ENCODE measurements at places on chromosomes 4 and X.
A peak's percentile ranks its signal among the peaks of the same experiment; 100 is the strongest.

GRCh38 chr4:78764498-78764961 is 11.6 kb upstream of the BMP2K start:
- H3K4me3 ChIP-seq, result no peak overlapping the region
- H3K4me1 ChIP-seq, result no peaks in the 10 kb centered on the region
- no peaks in the 10 kb centered on the region for H3K36me3 ChIP-seq
- no peaks in the 10 kb centered on the region for H3K27me3 ChIP-seq
- no peak for DNase-seq

GRCh38 chr4:111992351-111993168 is 152.7 kb upstream of the FAM241A start:
- H3K4me3 ChIP-seq, result no peak overlapping the region
- DNase-seq, result no peak
- no peaks in the 10 kb centered on the region for H3K36me3 ChIP-seq
- H3K27me3 ChIP-seq, result no peaks in the 10 kb centered on the region
- no peak overlapping the region for H3K27ac ChIP-seq

GRCh38 chr4:121873604-121874003 is 3.3 kb upstream of the BBS7 start:
- DNase-seq, result no peak
- no peak overlapping the region for H3K4me3 ChIP-seq
- no peaks in the 10 kb centered on the region for H3K27me3 ChIP-seq
- no peaks in the 10 kb centered on the region for H3K36me3 ChIP-seq

GRCh38 chrX:17036171-17036961 is 89.9 kb downstream of the REPS2 start:
- DNase-seq, result no peak
- no peaks in the 10 kb centered on the region for H3K4me1 ChIP-seq
- no peaks in the 10 kb centered on the region for H3K36me3 ChIP-seq

- no peak overlapping the region for H3K27ac ChIP-seq
- no peak for DNase-seq
- no peaks in the 10 kb centered on the region for H3K36me3 ChIP-seq
- H3K4me3 ChIP-seq, result no peak overlapping the region
- no peaks in the 10 kb centered on the region for H3K27me3 ChIP-seq
- H3K4me1 ChIP-seq, result no peaks in the 10 kb centered on the region
Measured at GRCh38 chr4:57102050-57102624, 8.0 kb downstream of the IGFBP7 start.

GRCh38 chr4:93730760-93731159 is 97.8 kb upstream of the ATOH1 start:
- no peaks in the 10 kb centered on the region for H3K4me1 ChIP-seq
- H3K4me3 ChIP-seq, result no peak overlapping the region
- no peaks in the 10 kb centered on the region for H3K36me3 ChIP-seq
- H3K27me3 ChIP-seq, result no peaks in the 10 kb centered on the region
- no peak overlapping the region for H3K27ac ChIP-seq
- DNase-seq, result no peak

GRCh38 chrX:275967-276580 is 5.1 kb upstream of the PLCXD1 start:
- H3K27me3 ChIP-seq, result no peaks in the 10 kb centered on the region
- peak; percentile 60 for DNase-seq
- H3K36me3 ChIP-seq, result no peaks in the 10 kb centered on the region
- peak overlapping the region; percentile 73 for H3K4me3 ChIP-seq
- H3K27ac ChIP-seq, result no peak overlapping the region
- peaks cover 27% of the 10 kb centered on the region for H3K4me1 ChIP-seq

DNA sequence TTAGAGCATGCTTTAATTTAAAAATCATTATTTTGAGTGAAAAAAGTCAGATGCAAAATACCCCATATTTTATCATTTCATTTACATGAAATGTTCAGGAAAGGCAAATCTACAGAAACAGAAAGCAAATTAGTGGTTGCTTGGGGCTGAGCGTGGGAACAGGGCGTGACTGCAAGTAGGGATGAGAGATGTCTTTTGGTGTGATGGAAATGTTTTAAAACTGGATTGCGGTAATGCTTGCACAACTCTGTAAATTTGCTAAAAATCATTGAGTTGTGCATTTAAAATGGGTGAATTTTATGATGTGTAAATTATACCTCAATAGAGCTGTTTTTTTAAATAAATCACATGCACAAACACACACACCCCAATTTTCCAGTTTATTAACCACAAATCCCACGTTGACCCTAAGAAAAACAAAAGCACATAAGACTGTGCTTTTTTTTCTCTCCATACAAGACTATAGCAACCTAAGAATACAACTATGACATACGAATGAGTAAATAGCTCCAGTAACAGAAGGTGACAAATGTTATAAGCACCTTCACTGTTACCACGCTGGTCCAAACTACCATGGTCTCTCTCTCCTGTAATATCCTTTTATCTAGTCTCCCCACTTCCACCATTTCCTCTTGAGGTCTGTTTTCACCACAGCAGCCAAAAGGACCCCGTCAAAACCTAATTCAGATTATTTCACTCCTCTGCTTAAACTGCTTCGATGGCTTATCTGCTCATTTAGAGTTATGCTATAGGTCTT is 37.2 kb downstream of the FRMD7 start:
- H3K27me3 ChIP-seq, result no peaks in the 10 kb centered on the region
- no peak overlapping the region for H3K4me3 ChIP-seq
- H3K36me3 ChIP-seq, result no peaks in the 10 kb centered on the region
- peak; percentile 38 for DNase-seq

DNA sequence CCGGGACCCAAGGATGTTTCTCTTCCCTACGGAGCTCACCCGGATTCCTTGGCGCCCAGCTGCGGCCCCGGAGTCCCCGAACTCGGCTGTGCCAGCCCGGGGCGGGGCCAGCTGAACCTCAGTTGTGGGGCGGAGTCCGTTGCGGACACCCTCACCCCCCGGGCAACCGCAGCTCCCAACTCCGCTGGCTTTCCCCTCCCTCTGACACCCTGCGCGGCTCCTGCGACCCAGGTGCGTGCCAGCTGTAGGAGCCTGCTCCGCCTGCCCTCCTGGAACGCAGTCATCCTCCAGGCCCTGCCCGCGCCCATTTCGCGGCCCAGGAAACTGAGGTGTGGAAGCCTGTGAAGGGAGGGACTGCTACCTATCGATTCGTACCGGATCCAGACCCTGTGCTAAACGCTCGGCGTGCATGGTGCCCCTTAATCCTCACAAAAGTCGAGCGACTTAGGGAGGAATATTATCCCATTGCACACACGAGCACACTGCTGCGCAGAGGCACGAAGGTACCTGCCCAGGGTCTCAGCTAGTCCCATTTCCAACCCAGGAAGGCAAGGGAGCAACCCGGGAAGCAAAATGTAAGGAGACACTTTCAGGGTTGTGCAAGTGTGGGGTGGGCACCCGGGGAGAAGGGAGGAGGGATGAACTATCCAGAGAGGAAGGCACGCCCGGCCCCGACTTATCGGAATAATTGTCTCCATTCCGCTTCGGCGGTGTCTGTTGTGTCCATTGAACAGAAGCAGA is 12.3 kb downstream of the MSX1 start:
- no peaks in the 10 kb centered on the region for H3K36me3 ChIP-seq
- no peak overlapping the region for H3K27ac ChIP-seq
- H3K27me3 ChIP-seq, result no peaks in the 10 kb centered on the region
- no peaks in the 10 kb centered on the region for H3K4me1 ChIP-seq
- no peak overlapping the region for H3K4me3 ChIP-seq

- no peaks in the 10 kb centered on the region for H3K36me3 ChIP-seq
- no peak for DNase-seq
- H3K27ac ChIP-seq, result no peak overlapping the region
- no peak overlapping the region for H3K4me3 ChIP-seq
- no peaks in the 10 kb centered on the region for H3K4me1 ChIP-seq
Measured at GRCh38 chr4:88759039-88759894, 61.6 kb upstream of the NAP1L5 start.

GRCh38 chr4:185244763-185245162 is 35.4 kb downstream of the SNX25 start:
- no peak for DNase-seq
- H3K4me3 ChIP-seq, result no peak overlapping the region
- H3K27me3 ChIP-seq, result no peaks in the 10 kb centered on the region
- H3K4me1 ChIP-seq, result peaks cover 42% of the 10 kb centered on the region
- H3K27ac ChIP-seq, result 0 out of 2 replicates have a peak overlapping the region, but pooled peaks have one; percentile 6

DNA sequence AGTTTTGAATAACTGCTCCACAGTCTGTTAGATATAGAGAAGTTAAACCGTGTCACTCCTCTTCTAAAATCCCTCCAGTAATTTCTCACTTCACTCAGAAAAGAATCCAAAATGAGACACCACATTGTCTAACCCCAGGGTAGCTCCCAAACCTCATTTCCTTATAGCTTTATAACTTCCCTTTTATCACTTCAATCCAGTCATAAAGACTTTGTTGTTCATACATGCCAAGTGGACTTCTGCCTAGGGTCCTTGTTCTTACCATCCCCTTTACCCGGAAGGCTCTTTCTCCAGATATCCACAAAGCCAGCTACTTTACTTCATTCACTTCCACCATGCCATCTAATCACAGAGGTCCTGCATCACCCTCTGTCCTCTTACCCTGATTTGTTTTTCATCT is 156.2 kb downstream of the GABRB1 start:
- no peak overlapping the region for H3K27ac ChIP-seq
- H3K4me1 ChIP-seq, result no peaks in the 10 kb centered on the region
- H3K4me3 ChIP-seq, result no peak overlapping the region
- no peaks in the 10 kb centered on the region for H3K27me3 ChIP-seq
- no peaks in the 10 kb centered on the region for H3K36me3 ChIP-seq

DNA sequence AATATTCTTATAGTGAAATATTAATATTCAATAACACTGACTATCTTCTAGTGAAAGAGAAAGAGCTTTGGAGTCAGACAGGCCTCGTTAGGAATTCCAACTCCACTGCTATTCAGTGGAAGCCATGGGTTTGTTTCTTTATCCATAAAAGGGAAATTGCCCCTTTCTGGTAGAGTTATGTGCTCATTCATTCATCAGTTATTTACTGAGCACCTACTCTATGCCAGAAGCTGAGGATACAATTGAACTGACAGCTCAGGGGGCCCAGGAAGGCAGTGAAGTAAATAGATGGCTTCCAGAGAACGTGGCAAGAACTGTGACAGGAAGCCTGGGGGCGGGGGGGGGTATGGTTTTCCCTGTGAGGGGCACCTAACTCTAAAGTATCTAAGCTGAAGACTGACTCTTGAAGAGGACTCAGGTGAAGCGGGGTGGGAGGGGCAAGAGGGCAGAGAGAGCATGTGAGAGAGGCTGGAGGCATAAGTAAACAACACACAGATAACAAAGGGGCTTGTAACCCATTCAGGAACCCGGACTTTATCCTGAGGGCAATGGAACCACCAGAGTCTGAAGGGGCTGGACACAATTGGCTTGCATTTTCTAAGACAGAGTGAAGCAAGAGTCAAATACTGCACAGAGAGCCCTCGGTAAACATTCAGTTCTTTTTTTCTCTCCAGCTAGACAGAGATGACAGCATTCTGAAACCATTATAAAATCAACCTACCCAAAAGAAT is 20.3 kb downstream of the ANXA5 start:
- no peaks in the 10 kb centered on the region for H3K4me1 ChIP-seq
- peaks cover 20% of the 10 kb centered on the region for H3K36me3 ChIP-seq
- no peak overlapping the region for H3K27ac ChIP-seq
- H3K4me3 ChIP-seq, result no peak overlapping the region
- no peaks in the 10 kb centered on the region for H3K27me3 ChIP-seq
- DNase-seq, result no peak

GRCh38 chrX:143661286-143661685 is 25.4 kb upstream of the SLITRK4 start:
- no peak overlapping the region for H3K27ac ChIP-seq
- DNase-seq, result no peak
- H3K4me1 ChIP-seq, result no peaks in the 10 kb centered on the region
- H3K36me3 ChIP-seq, result no peaks in the 10 kb centered on the region
- no peaks in the 10 kb centered on the region for H3K27me3 ChIP-seq

GRCh38 chr4:92270908-92271307 is 32.9 kb upstream of the GRID2 start:
- no peak overlapping the region for H3K4me3 ChIP-seq
- no peaks in the 10 kb centered on the region for H3K36me3 ChIP-seq
- DNase-seq, result no peak
- no peak overlapping the region for H3K27ac ChIP-seq

DNA sequence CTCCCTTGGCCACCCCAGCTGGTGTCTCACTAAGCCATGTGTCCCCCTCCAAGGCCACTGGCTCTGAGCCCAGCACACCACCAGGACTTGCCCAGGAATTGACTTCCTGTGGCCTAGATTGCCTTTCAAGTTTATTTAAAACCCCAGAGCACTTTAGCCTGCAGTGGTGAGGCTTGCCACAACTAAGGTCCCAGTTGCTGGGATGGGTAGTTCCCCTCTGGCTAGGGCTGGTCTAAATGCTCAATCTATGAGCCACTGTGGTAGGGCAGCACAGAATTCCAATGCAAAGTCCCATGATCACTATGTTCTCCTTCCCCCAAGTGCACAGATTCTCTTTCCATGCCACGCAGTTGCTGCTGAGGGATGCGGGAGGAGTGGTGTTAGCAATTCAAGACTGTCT is 61.1 kb upstream of the HCCS start:
- H3K4me3 ChIP-seq, result no peak overlapping the region
- no peaks in the 10 kb centered on the region for H3K36me3 ChIP-seq
- no peak overlapping the region for H3K27ac ChIP-seq

GRCh38 chr4:71184195-71184781 is 154.5 kb upstream of the SLC4A4 start:
- H3K27ac ChIP-seq, result no peak overlapping the region
- peak; percentile 88 for DNase-seq
- no peaks in the 10 kb centered on the region for H3K27me3 ChIP-seq
- no peak overlapping the region for H3K4me3 ChIP-seq

- H3K4me3 ChIP-seq, result no peak overlapping the region
- H3K4me1 ChIP-seq, result no peaks in the 10 kb centered on the region
- no peak overlapping the region for H3K27ac ChIP-seq
- H3K27me3 ChIP-seq, result no peaks in the 10 kb centered on the region
- DNase-seq, result no peak
- H3K36me3 ChIP-seq, result no peaks in the 10 kb centered on the region
Measured at GRCh38 chr4:47271291-47271690, 192.2 kb downstream of the COMMD8 start.

DNA sequence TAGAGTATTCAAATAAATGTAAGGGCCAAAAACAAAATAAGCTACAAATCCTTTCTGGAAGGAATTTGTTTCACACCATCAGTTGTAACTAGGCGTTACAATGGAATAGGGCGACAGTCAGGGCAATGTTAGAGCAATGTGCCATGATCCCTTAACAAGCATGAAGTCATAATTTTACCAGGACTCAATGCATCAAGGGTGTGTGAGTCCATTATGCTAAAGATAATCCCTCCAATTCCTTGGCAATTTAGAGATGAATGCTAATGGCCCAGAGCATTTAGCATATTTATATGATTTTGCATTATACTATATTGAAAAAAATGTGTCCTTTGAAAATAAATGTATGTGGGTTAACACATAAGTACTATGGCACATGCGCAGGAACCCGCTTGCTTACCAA is 73.1 kb downstream of the GRIA2 start:
- H3K27me3 ChIP-seq, result no peaks in the 10 kb centered on the region
- H3K36me3 ChIP-seq, result no peaks in the 10 kb centered on the region
- no peaks in the 10 kb centered on the region for H3K4me1 ChIP-seq
- DNase-seq, result no peak
- no peak overlapping the region for H3K27ac ChIP-seq
- H3K4me3 ChIP-seq, result no peak overlapping the region

GRCh38 chrX:54042609-54043021 is 1.7 kb downstream of the PHF8 start:
- DNase-seq, result peak; percentile 53
- H3K4me3 ChIP-seq, result peak overlapping the region; percentile 67
- H3K4me1 ChIP-seq, result peaks cover 14% of the 10 kb centered on the region
- no peaks in the 10 kb centered on the region for H3K27me3 ChIP-seq

GRCh38 chr4:111776561-111776960 is 368.7 kb upstream of the FAM241A start:
- no peaks in the 10 kb centered on the region for H3K4me1 ChIP-seq
- H3K36me3 ChIP-seq, result no peaks in the 10 kb centered on the region
- DNase-seq, result no peak
- H3K4me3 ChIP-seq, result no peak overlapping the region
- no peaks in the 10 kb centered on the region for H3K27me3 ChIP-seq
- no peak overlapping the region for H3K27ac ChIP-seq

All from Karpas-422 (cell line).